Kidney (tissue), 22 donors: ENCODE measurements at places on chromosomes 4 and X. TPM values are rescaled to one million over a fixed set of nuclear protein-coding genes. Genes with fewer than 3 reads are reported as not detected.

DNA sequence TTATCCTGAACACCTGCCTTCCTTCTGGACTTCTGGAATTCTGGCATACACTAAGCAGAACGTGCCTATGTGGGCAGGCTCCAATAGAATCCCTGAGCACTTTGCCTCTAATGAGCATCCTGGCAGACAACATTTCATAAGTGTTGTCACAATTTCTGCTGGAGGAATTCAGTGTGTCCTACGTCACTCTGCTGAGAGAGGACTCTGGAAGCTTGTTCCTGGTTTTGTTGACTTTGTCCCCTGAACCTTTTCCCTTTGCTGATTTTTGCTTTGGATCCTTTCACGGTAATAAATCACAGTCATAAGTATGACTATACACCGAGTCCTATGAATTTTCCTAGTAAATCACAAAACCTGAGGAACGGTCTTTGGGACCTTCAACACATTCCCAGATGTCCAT, 43.2 kb downstream of the MTMR8 start:
- DNase-seq: no peak

The SLC34A2 gene
- polyA plus RNA-seq: 2.9 TPM

The GRPR gene
- polyA plus RNA-seq: not detected

DNA sequence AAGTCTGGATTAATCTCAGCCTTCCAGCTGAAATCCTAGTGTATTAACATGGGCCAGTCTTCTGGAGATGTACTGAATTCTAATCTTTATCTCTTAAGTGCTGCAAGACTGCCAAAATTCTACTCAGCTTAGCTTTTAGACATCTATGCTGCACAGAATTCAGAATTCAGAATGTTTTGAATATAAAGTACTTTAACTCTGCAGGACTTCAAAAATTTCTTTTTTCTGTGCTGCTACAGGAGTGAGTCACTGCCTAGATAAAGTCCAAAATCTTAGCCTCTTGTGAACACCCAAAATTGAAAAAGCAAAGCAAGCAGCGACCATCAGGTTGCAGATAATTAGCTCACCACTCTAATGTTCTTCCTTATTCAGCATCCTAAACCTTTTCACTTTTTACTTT, 1092.6 kb upstream of the PCDH10 start:
- DNase-seq: no peak

- no peak for DNase-seq
Measured at GRCh38 chr4:155703486-155704247, 37.0 kb downstream of the GUCY1A1 start.

DNA sequence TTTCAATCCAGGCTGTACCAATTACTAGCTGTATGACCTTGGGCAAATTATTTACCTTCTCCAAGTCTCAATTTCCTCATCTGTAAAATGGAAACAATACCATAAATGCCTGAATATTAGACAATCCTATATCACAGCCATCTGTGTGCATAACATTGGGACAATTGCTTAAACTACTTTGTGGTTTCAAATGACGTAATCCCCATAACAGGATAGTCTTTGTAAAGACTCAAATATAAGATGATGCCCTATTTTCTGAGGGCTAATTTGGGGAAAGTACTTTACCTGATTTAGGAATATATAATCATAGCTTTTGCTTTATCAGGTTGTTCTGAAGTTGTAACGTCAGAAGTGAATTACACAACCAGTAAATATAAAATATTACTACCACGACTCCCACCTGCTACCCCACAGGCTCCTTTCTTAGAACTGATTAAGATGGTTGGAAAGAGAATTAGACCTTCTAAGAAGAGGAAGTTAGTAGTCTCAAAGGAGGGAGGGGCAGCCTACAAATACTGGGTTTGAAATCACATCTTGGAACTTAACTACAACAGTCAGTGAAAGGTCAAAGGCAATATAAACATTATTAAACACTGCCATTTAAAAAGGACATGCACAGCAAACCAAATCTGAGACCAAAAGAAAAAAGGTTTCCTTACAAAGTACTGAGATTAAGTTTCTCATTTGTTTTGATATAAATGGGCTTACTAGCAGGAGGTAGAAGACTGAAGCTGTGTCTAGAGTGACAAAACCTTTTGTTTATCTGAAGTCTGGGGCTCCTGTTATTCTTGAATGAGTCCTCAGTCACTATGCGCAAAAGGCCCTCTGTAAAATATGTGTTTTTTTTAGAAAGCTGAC, 215.0 kb downstream of the SCFD2 start:
- DNase-seq: no peak

- peak; percentile 74 for DNase-seq
Measured at GRCh38 chr4:1403591-1404572, 2.4 kb downstream of the NKX1-1 start.

- DNase-seq: no peak
Measured at GRCh38 chr4:6472387-6473263, at the start of gene PPP2R2C. PPP2R2C (minus strand) TSS chr4:6472614; CDS start chr4:6472229, 385 bp downstream.

- no peak for DNase-seq
Measured at GRCh38 chr4:6875431-6875831, 34.2 kb upstream of the TBC1D14 start.

The PRRG1 gene
- 5.8 TPM for polyA plus RNA-seq

GRCh38 chr4:93103042-93103441, 725.5 kb upstream of the ATOH1 start:
- no peak for DNase-seq

DNA sequence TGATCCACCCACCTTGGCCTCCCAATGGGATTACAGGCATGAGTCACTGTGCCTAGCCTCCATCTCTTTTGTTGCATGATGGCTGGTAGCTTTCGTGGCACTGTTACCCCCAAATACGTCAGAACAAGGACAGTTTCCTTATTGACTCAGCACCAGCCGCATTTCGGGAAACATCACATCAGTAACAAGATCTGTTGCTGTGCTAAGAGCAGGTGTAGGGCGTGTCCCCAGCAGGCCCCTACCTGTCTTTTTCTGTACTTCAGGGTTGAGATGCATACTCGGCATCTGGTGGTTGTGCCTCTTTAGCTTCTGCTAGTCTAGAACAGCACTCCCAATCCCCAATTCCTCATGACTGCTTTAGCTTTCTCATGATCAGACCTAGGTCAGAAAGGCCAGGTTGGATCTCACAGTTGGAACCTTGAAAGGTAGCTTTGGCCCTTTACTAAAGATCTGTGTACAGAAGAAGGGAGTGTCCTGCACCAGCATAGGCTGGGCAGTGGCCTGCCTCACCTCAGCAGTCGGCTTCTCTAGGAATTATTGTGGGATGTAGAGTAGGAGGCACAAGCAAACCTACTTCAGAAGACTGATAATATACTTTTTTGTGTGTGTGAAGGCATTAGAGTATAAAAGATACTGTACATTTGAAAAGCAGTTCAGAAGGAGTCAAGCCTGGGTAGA, 36.8 kb downstream of the NSD2 start:
- no peak for DNase-seq

- no peak for DNase-seq
Measured at GRCh38 chr4:156538210-156538609, 433.4 kb downstream of the PDGFC start.

DNA sequence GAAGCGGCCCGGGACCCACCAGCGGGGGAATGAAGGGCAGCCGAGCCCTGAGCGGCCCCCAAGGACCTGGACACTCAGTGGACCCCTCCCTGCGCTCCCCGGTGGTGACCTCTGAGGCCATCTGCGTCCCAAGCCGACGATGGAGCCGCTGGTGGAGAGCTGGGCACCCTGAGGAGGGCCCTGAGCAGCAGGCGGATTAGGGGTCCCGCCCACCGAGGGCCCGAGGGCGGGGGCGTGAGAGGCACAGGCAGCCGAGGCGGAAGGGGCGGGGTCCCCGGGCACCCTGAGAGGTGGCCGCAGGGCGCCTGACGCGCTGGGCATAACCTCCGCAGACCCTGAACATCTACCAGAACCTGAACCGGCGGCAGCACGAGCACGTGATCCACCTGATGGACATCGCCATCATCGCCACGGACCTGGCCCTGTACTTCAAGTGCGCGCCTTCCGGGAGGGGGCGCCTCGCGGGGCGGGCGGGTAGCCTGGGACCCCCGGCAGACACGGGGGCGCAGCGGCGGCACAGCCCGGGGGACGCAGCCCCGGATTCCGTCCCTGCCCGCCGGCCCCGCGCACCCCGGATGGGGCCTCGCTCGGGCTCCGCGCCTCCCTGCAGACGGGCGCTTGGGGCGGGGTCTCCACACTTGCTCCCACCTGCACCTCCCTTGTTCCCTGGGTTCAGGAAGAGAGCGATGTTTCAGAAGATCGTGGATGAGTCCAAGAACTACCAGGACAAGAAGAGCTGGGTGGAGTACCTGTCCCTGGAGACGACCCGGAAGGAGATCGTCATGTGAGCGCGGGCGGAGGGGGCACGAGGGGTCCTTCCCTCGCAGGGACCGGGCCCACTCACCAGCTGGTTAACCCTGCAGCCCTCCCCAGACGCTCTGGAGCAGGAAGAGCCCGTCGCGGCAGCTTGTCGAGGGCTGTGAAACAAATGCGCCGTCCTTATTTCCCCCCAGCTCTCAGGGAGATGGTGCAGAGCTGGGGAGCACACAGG, 10.3 kb downstream of the ATP5ME start:
- peak; percentile 88 for DNase-seq

The PLK4 gene
- 0.56 TPM for polyA plus RNA-seq

The WDFY3 gene
- 9.4 TPM for polyA plus RNA-seq

- peak; percentile 60 for DNase-seq
Measured at GRCh38 chr4:30330894-30331652, 389.1 kb upstream of the PCDH7 start.

DNA sequence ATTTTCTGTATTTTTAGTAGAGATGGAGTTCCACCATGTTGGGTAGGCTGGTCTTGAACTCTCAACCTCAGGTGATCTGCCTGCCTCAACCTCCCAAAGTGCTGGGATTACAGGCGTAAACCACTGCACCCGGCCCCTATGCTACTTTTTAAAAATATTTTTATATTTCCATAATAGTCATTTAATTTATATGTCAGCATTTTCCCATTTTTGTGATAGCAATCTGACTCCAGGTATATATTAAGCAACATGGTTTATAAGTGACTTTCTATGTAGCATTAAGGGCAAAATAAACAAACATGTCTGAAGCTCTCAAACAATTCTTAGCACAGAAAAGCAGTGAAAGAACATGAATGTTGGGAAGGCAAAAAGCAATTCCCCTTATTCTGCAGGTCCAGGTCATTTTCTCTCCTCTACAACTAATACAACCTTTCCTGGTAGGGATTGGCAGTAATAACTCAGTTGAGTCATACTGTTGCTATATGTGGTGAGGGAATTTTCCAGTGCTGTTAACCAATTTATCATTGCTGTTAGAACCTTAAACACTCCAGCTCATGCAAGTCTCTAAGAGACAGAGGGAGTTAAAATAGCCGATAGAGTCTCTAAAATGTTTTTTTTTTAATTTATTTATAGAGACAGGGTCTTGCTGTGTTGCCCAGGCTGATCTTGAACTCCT, 24.0 kb downstream of the SMIM14 start:
- DNase-seq: no peak

DNA sequence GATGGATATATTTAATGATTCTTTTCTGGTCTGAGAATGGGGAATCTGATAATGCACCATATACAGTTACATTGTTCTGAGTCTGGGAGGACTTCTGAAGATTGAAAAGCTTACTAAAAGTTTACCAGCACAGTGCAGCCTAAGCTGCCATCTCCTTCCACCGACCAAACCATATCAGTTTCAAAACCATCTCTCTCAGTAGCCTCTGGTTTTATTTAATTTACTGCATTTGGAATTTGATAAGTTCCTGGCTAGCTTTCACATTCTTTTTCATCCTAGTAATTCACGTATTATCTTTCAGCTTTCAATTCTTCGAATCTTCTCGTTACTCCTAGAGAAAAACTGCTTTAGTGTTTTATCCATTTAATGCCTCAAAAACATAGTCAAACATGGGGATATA, 181.4 kb upstream of the HCCS start:
- no peak for DNase-seq

The ARMCX2 gene
- polyA plus RNA-seq: 38.4 TPM

- no peak for DNase-seq
Measured at GRCh38 chrX:125402807-125403206, 83.1 kb downstream of the TEX13C start.

DNA sequence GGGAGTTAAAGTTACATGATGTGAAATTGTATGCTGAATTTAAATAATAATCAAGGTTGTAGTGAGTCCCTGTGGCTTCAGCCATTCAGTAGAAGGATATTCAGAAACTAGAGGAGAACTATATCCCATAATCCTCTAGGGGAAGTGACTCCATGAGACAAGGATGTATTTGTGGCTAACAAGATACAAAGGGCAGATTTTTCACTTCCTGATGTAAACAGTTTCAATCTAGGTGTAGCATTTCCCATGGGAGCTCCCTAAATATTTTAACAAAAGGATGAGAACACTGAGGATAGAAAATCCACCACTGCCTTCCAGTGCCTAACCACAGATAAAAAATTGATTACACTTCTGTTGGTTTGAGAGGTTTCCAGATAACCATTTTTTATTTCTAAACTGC, 435.4 kb upstream of the TENM3 start:
- no peak for DNase-seq

- DNase-seq: no peak
Measured at GRCh38 chrX:53266914-53267313, 14.5 kb downstream of the IQSEC2 start.

DNA sequence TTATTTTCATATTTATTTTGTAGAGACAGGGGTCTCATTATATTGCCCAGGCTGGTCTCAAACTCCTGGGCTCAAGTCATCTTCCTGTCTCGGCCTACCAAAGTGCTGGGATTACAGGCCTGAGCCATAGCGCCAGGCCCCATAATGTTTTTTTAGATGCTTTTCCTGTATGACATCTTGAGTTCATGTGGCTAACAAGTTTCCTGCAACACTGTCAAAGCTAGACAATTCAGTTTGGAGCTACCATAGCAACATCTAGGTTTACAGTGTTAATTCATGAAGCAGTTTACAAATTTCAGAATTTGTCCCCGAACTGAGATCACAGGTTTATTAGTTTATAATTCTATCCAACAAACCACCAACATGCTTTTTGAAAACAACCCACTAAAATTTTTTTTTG, 6.4 kb upstream of the IL13RA2 start:
- DNase-seq: no peak

GRCh38 chr4:145681956-145682355, 2.0 kb downstream of the C4orf51 start:
- DNase-seq: no peak

- DNase-seq: peak; percentile 6
Measured at GRCh38 chrX:151830911-151831310, 81.8 kb upstream of the MAGEA4 start.

DNA sequence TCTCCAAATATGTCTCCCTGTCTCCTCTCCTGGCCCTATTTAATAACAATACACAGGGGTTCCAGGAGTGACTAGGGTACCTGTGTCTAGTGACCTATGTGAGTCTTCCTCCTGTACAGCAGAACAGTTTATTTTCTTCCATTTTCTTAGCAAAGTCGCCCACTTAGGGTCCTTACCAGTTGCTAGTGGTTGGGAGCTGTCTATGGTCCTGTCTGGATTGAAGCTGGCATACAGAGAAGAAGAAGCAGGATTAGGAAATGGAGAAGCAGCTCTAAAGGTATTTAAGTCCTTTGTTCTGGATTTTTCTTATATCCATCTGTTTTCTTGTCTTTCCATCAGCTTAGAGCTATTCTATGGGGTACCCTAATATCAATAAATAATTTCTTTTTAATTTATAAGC, 587.1 kb upstream of the CPEB2 start:
- DNase-seq: peak; percentile 17

The INPP4B gene
- 2.6 TPM for polyA plus RNA-seq

The PCDH10 gene
- polyA plus RNA-seq: 0.69 TPM

The OTUD6A gene
- polyA plus RNA-seq: not detected

GRCh38 chr4:134126000-134126560, 75.5 kb downstream of the PABPC4L start:
- no peak for DNase-seq

The RPS6KA6 gene
- 4.7 TPM for polyA plus RNA-seq
